ENCODE measurements at places on chromosomes 1 and 21.

- DNase-seq = no peak
These were observed 71.6 kb upstream of the TRAPPC10 start for GRCh38 chr21:43940329-43941050.

DNA sequence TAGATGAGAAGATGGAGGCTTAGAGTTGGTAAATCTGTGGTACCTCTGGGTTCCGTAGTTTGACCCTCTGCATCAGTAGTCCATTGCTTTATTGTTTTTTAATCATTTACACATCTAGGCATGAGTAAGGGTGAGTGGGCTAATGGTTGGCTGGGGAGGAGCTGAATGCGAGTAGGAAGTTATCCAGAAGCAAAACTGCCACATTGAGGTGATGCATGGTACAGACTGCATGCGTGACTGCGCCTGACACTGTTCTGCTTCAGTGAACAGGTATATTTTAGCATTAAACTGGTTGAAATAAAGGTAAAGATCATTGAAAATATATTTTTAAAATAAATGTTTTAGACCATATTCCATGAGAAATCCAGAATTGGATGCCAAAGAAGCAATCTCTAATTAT is 4.4 kb downstream of the DNAJC16 start:
- DNase-seq = no peak

DNA sequence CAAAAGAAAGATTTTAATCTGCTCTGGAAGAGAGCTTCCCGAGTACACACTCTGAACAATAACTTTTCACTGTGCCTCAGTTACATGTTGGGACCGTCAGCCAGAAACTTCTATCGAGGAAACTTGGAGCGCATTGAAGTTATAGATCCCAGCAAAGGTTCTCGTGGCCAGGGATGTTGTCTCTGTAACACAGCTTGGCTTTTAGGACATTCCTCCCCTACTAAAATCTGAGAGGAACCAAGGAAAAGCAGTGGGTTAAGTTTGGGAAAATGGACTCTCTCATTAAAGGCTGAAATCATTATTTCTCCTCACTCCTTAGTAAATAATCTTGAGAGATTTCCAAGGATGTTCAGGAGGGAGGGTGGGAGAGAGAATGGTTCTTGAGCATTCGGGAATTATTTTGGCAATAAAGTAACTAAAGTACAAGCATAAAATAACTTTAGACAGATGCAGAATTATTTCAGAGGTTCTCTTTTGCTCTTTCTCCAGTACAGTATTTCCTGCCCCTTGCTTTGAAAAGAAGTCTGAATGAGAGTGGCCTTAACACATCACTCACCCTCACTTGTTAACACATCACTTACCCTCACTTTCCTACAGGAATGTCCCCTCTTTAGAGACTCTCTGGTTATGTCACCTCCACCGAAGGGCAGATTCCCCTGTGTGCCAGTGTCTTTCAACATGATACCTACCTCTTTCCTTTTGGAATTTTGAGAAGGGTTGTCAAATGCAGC is 1.8 kb upstream of the NFIA start:
- DNase-seq = no peak

DNA sequence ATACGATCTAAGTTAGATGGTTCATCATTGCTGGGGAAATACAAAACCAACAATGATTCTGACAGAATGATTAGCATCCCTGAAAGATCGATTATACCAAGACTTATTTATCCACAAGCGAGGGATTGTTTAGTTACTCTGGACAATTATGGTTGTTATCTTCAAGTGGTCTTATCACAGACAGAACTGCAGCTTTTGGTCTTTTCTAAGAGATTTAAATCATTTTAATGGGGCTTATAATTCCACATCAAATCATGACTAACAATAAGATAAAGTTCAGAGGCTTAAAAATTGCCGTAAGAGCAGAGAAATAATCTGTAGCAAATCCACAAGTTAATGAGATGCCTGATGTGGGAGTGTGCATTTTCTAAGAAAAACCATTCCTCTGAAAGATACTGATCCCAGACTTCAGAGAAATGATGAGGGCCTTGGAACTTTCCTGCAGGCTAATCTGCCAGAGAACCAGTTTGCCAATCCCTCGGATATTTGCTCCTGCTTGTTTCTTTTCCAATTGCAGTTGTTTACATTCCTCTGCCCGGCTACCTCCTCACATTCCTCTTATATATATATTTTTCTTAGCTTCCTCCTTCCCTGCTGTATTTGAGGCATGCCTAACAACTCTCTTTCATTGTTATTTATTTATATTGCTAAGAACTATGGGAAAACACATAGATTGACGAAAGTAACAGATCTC is 134.8 kb downstream of the BACH1 start:
- DNase-seq = no peak

DNA sequence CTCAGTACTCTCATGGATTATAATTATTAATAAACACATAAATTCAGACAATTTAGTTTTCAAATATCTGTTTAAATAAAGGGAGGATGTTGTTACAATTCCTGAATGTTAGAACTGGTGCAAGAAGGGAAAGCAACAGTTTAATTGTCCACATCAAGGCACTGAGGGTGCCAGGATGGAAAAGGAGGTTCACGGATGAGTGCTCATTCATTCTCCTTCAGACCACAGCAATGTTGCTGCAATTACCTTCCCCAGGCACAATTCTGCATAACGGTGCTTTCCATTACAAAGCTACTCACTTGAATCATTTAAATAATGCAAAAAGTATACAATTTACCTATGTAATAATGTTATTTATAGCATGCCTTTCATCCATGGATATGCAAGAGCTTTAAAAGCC is 52.3 kb upstream of the COG2 start:
- no peak for DNase-seq

- DNase-seq = no peak
These were observed 124.4 kb downstream of the BEND5 start for GRCh38 chr1:48652334-48652733.

GRCh38 chr1:41329662-41330587 is 31.3 kb upstream of the FOXO6 start:
- no peak for DNase-seq

DNA sequence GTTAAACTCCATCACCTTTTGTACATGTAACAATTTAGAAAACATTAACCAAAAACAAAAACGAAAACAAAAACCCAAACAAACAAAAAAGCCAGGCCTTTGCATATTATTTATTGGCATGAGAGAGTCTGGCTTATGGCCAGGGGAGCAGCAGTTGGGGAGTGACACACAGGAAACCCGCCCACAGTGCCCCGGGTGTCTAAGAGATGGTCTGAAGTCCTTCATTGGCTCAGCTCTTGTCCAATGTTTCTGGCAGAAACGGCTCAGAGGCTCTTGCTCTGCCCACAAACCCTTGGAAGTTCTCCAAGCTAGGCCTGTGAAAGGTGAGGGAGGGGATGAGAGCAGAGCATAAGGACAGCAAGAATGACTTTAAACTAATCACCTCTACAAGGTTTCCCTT is 131.5 kb downstream of the CNIH3 start:
- DNase-seq = no peak

DNA sequence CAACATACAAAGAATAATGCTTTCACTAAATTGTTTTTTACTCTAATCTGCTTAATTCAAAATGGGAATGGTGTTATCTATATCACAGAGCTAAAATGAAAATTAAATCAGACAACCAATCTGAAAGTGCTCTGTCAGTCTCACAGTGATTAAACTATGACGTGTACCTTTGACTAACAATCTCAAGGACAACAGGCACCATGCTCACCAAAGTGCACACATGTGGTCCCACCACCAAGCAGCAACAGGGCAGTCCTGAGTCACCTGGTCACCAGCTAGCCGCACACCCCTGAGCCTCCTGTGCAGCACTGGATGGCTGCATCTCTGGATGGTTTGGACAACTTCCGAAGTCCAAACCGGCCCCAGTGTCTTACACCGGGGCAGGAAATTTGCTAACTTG is 54.5 kb upstream of the NADK start:
- no peak for DNase-seq
